ENCODE measurements at places on chromosomes 4 and X.

DNA sequence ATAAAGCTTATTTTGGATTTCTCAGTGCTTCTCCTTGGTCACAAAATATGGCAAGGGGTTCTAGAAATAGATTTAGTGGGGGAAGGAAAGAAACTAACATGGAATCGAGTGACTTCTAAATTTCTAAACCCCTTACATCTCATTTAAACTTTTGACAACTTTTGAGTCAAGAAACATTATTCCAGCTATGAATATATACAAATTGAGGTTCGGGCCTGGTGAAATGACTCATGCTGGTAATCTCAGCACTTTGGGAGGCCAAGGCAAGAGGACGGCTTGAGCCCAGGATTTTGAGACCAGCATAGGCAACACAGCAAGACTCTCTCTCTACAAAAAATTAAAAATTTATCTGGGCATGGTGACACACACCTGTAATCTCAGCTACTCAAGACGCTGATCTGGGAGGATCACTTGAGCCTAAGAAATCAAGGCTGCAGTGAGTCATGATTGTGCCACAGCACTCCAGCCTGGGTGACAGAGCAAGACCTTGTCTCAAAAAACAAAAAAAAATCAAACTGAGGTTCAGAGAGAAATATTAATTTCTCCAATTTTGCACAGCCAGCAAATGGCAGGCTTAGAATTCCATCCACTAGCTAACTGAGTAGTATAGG, 99.8 kb downstream of the ANXA3 start:
- DNase-seq = no peak
- no peak overlapping the region for H3K27ac ChIP-seq
- no peak overlapping the region for H3K4me3 ChIP-seq
- H3K27me3 ChIP-seq = no peaks in the 10 kb centered on the region

- peak; percentile 23 for DNase-seq
Measured at GRCh38 chrX:30577362-30577991, at the start of gene TASL. Gene TASL (minus strand): TSS chrX:30577766. CDS start chrX:30560355, 17,411 bp downstream.

DNA sequence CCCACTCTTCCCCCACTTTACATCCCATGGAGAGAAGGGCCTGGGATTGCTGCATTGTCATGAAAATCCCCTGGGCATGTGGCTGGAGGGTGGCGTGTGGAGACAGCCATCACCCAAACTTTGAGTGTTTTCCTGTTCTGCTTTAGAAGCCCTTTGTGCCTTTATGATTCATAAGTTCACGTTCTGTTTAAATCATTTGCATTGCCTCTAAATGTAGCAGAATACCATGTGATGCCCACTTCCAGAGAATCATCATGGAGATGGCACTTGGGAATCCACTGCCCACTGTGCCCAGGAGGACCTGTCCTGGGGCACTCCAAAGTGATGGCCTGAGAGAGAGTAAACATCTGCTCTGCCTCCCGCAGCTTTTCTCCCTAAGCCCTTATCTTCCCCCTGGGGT, 52.8 kb downstream of the MED28 start:
- H3K4me1 ChIP-seq = peaks cover 17% of the 10 kb centered on the region
- H3K36me3 ChIP-seq = no peaks in the 10 kb centered on the region
- H3K27me3 ChIP-seq = peaks cover 5% of the 10 kb centered on the region
- H3K4me3 ChIP-seq = no peak overlapping the region
- no peak overlapping the region for H3K27ac ChIP-seq

- H3K36me3 ChIP-seq = no peaks in the 10 kb centered on the region
- H3K4me1 ChIP-seq = peaks cover 3% of the 10 kb centered on the region
- no peak for DNase-seq
Measured at GRCh38 chrX:20477836-20478524, 211.3 kb upstream of the RPS6KA3 start.

DNA sequence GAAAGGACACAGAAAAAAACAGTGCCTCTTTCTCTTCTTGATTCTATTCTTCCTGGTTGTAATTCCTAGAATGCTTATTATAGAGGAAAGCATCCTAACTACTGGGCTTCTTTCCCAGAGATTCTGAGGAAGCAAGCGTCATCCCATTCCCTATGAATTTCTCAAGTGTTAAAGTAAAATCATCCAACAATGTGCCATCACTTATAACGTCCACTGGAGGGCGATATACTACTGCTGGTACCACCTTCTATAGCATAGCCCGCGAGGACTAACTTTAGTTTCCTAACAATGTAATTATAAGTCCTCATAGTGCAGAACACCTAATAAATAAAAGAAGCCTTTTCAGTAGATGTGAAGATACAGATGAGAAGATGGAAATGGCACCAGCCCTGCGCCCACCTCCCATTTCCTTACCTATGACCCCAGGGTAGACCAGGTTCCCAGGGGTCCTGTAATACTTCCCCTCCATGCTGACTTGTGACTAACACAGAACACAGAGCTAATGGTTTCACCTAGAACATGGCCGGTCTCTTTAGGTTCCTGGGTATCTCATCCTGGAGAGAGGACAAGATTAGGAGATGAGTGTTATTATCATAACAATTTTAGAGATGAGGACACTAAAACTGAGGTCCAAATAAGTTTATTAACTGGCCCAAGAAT, 4.2 kb downstream of the CENPVL3 start:
- H3K4me1 ChIP-seq = peaks cover 6% of the 10 kb centered on the region
- no peak overlapping the region for H3K27ac ChIP-seq
- no peaks in the 10 kb centered on the region for H3K36me3 ChIP-seq
- no peak overlapping the region for H3K4me3 ChIP-seq
- H3K27me3 ChIP-seq = peaks cover 34% of the 10 kb centered on the region
- DNase-seq = no peak

GRCh38 chr4:155906554-155907247, 3.2 kb downstream of the TDO2 start:
- H3K4me1 ChIP-seq = peaks cover 6% of the 10 kb centered on the region
- H3K36me3 ChIP-seq = no peaks in the 10 kb centered on the region
- no peak for DNase-seq
- H3K4me3 ChIP-seq = no peak overlapping the region
- H3K27me3 ChIP-seq = peaks cover 13% of the 10 kb centered on the region
- no peak overlapping the region for H3K27ac ChIP-seq

DNA sequence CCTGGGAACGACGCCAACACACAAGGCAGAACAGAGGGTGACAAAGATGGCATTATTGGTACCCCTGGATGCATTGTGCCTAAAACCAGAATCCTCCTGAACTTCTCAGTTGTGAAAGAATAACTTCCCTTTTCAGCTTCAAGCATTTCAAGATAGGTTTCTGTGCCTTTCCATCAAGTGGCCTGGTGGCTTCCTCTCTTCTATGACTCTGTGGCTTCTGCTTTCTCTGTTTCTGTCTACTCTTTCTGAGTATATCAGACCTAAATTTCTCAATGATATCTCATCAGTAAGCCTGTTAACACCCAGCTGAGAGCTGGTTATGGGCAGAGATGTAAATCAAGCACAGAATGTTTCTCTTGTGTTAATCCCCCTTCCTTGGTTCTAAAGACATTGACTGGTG, 21.4 kb upstream of the FAM9B start:
- no peak for DNase-seq
- no peaks in the 10 kb centered on the region for H3K36me3 ChIP-seq
- H3K27ac ChIP-seq = no peak overlapping the region

GRCh38 chr4:164485136-164485535, 268.8 kb upstream of the SMIM31 start:
- H3K27ac ChIP-seq = no peak overlapping the region
- H3K27me3 ChIP-seq = no peaks in the 10 kb centered on the region
- no peaks in the 10 kb centered on the region for H3K36me3 ChIP-seq
- H3K4me3 ChIP-seq = no peak overlapping the region

DNA sequence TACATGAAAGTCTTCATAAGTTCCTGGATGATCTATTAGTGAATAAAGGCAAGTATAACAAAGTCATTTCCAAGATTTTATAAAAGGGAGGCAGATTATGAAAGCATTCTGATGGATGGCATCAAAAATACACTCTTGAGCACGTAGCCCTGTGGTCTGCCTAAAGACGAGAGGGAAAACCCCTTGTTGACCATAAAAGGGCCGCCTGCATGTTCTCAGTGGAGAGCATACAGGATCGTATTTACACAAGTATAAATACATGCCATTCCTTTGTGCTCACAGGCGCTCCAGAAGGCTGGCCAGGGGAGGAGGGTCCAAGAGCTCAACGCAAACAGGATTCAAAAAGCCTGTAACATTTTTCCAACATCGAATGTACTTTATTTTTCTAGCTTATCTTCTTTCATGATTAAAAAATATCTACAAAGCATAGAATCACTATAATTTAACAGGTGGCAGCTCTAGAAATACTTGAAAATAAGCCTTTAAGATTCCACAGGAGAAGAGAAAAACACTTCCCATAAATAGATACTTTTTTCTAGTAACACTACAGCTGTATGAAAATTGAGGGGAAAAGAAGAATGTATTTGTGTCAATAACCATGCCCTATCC, 29.6 kb downstream of the PDGFC start:
- no peak for DNase-seq
- no peak overlapping the region for H3K27ac ChIP-seq
- no peaks in the 10 kb centered on the region for H3K27me3 ChIP-seq
- H3K4me3 ChIP-seq = no peak overlapping the region
- no peaks in the 10 kb centered on the region for H3K4me1 ChIP-seq
- no peaks in the 10 kb centered on the region for H3K36me3 ChIP-seq

- H3K27me3 ChIP-seq = peaks cover 13% of the 10 kb centered on the region
- no peaks in the 10 kb centered on the region for H3K4me1 ChIP-seq
- H3K36me3 ChIP-seq = no peaks in the 10 kb centered on the region
- DNase-seq = no peak
- H3K4me3 ChIP-seq = no peak overlapping the region
- no peak overlapping the region for H3K27ac ChIP-seq
Measured at GRCh38 chrX:36963069-36963808, 44.9 kb upstream of the FAM47C start.

DNA sequence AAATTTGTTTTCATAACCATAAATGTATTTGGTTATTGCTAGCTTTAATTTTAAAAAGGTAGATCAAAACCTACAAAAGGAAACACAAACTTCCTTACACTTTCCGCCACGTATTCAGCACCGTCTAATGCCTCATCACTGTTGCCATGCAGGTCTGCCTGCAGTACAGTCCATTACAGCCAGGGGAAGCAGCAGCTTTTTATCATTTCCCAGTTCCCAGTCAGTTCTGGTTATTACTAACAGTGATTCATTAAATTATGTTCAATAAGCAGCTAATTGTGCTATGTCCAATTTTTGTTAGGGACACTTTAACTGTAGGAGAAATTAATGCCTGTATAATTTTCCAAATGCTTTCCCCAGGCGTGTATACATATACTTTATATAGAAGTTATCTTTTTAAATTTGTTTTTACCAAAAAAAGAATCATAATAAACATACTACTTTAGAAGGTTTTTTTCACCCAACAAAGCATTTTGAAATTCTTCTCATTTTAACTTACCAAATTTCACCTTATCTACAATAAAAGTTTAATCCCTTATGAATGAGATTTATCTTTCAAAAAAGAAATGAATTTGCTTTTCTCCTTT, 93.3 kb downstream of the ANXA3 start:
- DNase-seq = peak; percentile 44
- H3K27ac ChIP-seq = no peak overlapping the region
- no peak overlapping the region for H3K4me3 ChIP-seq
- H3K27me3 ChIP-seq = peaks cover 2% of the 10 kb centered on the region
- H3K4me1 ChIP-seq = peaks cover 41% of the 10 kb centered on the region
- no peaks in the 10 kb centered on the region for H3K36me3 ChIP-seq

DNA sequence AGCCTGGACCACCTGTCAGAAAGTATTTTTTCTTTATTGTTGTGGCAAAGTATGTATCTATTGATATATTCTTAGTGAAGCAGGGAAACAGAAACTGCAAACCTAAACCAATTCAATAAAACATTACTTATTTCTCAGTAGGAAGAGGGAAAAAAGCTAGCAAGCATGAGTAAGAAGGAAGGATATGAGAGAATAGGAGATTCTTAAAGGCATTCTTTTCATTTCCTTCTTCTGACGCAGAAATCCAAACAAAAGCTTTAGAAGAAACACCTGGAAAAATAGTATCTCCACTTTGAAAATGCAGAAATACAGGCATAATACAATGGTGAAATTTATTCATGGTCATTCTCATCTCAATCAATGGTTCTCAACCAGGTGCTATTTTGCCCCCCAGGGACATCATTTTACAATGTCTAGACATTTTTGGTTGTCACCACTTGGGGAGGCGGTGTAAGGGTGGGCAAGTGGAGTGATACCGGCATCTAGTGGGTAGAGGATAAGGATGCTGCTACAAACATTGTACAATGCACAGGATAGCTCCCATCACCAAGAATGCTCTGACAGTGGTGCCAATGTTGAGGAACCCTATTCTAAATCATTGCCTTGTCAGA, 21.7 kb upstream of the ATXN3L start:
- no peaks in the 10 kb centered on the region for H3K36me3 ChIP-seq
- H3K27ac ChIP-seq = no peak overlapping the region
- H3K4me1 ChIP-seq = peaks cover 3% of the 10 kb centered on the region
- H3K27me3 ChIP-seq = no peaks in the 10 kb centered on the region

- H3K4me3 ChIP-seq = no peak overlapping the region
- H3K27ac ChIP-seq = no peak overlapping the region
- no peak for DNase-seq
- no peaks in the 10 kb centered on the region for H3K4me1 ChIP-seq
- H3K27me3 ChIP-seq = peaks cover 14% of the 10 kb centered on the region
Measured at GRCh38 chr4:55170462-55170861, 45.1 kb upstream of the KDR start.

DNA sequence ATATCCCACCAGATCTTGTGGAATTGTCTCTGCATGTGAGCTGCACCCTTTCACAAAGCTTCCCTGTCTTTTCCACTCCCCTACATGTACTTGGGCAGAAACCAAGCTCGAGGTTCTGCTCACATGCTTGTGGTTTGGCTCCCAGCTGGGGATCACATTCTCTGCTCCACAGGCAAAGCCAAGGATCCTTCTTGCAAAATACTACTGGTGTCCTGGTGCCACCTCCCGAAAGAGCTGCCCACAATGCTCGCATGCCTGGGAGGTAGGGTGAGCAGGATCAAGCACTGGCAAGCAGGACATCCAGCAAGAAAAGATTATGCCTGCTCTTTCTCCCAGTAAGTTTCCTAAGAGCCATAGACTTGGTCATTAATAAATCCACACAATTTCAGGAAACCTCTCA, 45.1 kb upstream of the PPARGC1A start:
- no peak overlapping the region for H3K27ac ChIP-seq
- no peaks in the 10 kb centered on the region for H3K27me3 ChIP-seq
- no peak overlapping the region for H3K4me3 ChIP-seq
- H3K4me1 ChIP-seq = no peaks in the 10 kb centered on the region
- no peak for DNase-seq

- H3K4me1 ChIP-seq = peaks cover 23% of the 10 kb centered on the region
- H3K4me3 ChIP-seq = no peak overlapping the region
- no peak overlapping the region for H3K27ac ChIP-seq
- no peaks in the 10 kb centered on the region for H3K27me3 ChIP-seq
- no peak for DNase-seq
Measured at GRCh38 chr4:55910140-55910539, 38.6 kb upstream of the CEP135 start.

DNA sequence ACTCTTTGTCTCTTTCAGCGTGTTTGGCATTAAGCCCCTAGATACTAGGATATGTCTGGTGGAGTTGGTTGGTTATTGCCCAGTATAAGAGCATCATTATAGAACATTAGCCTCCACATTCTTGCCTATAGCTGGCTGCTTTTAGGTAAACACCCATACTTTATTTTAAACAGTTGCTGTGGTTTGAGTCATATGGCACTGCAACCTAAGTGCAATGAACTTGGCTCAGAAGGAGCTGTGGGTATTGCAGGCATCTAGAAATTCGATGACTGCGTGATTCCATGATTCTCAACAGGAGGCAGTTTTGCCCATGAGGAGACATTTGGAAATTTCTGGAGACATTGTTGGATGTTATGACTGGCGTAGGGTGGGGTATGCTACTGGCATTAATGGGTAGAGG, 49.5 kb downstream of the DCLK2 start:
- no peaks in the 10 kb centered on the region for H3K36me3 ChIP-seq
- H3K27me3 ChIP-seq = peaks cover 5% of the 10 kb centered on the region
- H3K27ac ChIP-seq = no peak overlapping the region
- DNase-seq = no peak
- H3K4me3 ChIP-seq = no peak overlapping the region

Measured in activated naive CD8-positive, alpha-beta T cell treated with anti-CD3 and anti-CD28 coated beads, Interleukin-2, amount 50 U/mL, for 24 hours (primary cell).